Natural killer cell treated with Interleukin-12 subunit alpha and Interleukin-12 subunit beta and Interleukin-15 and Interleukin-18, amount 100 ng/mL, for 72 hours (primary cell): ENCODE measurements at places on chromosomes 16 and 17.

GRCh38 chr16:28532940-28533647 lies 5.7 kb downstream of the NUPR1 start:
- no peak for DNase-seq

DNA sequence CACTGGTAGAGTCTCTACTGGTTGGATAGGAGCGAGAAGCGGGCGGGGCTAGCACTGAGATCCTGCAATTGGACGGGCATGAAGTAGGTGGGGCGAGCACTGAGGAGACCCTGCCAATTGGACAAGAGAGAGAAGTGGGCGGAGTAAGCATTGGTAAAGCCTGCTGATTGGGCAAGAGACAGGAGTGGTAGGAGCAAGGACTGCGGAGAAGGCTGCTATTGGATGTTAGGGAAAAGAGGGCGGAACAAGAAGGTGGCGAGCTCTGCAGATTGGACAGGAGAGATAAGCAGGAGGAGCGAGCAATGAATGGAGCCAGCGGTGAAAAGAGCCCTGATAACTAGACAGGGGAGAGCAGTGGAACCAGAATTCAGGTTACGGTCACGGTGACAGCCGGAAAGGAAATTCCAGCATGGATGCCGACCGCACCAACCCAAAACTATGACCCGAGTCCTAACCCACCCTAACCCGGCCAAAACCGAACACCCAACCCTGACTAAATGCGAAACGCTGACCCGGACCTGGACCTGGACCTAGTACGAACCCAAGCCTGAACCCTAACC lies 4.8 kb downstream of the SCGB1C2 start:
- DNase-seq, result peak; percentile 52

- DNase-seq, result no peak
Observed at GRCh38 chr17:77601054-77601979, 357.2 kb upstream of the TNRC6C start.

GRCh38 chr17:62121025-62121730 lies 56.1 kb upstream of the MED13 start:
- no peak for DNase-seq

- peak; percentile 72 for DNase-seq
Observed at GRCh38 chr17:77127735-77128361, 12.9 kb upstream of the SEC14L1 start.

DNA sequence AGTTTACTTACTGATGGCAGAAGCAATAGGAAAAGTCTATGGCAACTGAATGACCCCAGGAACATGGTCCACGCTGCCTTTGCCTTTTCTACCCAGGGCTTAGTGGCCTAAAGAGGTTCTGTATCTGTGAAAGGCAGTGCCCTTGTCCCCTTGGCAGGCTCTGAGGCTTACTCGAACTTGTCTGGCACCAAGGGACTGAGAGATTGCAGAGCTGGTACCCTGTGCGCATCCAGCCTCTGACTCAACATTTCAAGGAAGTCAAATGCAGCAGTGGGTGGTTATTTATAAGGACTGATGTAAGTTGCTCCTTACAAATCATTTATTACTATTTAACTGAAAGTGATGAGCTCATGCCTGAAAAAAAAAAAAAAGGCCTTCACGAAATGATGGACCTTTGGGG lies 299.9 kb upstream of the MYOCD start:
- DNase-seq, result no peak

DNA sequence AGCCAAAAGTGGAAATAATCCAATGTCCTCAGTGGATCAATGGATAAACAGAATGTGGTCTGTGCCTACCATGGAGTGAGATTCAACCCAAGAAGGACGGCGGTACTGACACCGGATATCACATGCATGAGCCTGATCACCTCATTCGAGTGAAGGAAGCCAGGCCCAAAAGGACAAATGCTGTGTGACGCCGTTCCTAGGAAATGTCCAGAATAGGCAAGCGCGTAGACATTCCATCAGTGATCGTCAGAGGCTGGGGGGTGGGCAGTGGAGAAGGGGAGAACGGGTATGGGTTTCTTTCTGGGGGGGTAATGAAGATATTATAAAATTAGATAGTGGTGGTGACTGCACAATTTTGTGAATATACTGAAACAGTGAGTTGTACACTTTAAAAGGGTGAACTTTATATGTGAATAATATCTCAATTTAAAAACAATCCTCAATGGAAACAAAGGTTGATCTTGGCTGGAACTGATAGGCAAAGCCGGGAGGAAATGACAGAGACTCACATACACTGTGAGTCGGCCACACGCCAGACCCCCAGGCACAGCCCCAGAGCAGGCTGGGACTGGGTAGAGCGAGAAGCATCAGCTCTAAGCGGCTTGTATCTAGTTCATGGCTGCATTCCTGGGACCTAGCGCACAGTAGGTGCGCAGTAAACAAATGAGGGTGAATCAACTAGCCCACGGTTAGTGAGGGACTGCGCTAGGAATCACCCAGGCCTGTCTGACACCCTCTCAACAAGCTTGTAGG lies 3.5 kb downstream of the DBNDD1 start:
- DNase-seq, result peak; percentile 35

DNA sequence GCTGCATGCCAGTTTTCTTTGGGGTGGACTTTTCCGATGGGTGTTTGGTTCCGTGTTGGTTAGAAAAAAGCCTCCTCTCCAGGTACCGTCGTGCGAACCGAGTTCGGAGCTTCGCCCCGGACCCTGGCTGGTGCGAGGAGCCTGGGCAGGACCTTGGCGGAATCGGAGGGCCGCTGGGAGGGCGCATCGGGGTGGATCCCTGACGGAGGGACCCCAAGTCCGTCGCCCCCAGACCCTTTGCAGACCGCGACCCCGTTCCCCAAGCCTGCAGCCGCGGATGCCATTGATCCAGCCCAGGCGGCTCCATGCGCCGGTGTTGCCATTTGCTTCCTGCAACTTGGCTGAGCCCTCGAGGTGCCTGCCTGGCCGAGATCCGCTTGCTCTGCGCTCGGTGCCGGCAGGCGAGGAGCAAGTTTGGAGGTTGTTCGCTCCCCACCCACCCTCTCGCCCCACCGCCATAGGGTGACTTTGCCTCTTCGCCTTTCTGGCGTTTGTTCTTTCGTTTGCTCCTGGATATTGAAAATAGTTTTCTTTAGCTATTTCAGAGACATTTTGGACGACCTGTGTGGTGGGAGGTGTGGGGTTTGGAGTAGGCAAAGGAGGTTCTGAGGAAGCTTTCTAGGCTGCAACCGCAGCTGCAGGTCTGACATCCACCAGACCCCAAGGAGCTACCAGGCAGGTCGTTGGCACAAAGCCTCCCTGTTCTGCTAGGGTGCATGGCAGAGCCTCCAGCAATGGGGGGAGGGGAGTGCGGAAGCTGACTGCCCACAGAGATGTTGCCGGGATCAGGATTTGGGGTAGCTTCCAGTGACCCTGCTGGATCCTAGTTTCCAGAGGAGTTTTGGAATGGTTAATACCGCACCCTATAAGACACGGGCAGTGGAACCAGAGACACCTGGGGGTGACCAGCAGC lies 58.2 kb downstream of the RAP1GAP2 start:
- no peak for DNase-seq

DNA sequence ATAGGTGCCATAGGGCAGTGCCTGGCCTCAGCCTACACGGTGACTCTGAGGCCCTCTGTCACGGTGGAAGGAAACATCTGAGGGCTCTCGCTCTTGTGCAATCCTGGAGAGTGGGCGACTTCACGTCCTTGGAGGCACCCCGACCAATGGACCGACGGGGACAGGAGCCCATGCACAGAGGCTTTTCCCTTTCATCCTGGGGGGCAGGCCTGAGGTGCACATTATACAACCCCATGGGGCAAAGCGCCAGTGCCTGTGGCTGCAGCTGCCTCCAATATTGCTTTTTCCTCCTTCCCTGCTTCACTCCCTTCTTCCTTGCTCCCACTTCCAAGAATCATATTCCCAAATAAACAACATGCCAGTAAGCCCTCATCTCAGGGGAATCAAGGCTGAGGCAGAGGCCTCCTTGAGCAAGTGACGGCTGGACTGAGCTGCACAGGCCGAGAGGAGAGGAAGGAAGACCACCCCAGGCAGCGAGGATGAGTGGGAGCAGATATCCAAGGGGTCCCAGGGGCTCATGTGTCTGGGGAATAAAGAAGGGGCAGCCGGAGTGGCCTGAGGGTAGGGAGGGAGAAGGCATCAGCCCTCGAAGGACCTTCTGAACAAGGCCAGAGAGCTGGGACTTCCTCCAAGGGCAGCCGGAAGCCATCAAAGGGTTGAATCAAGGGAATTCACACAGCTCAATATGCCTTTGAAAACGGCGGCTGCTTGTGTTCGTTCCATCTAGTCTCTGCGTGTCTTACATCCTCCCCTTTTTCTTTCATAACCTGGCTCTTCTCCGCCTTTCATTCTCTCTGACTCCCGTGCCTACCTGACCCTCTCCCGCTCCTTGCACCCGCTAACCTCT lies 42.6 kb upstream of the RPL38 start:
- DNase-seq, result no peak

- no peak for DNase-seq
Observed at GRCh38 chr16:10250137-10250828, 68.1 kb upstream of the GRIN2A start.

- no peak for DNase-seq
Observed at GRCh38 chr16:506246-506546, 21.3 kb upstream of the CAPN15 start.

GRCh38 chr16:27347930-27348685 lies 34.3 kb downstream of the IL4R start:
- no peak for DNase-seq

DNA sequence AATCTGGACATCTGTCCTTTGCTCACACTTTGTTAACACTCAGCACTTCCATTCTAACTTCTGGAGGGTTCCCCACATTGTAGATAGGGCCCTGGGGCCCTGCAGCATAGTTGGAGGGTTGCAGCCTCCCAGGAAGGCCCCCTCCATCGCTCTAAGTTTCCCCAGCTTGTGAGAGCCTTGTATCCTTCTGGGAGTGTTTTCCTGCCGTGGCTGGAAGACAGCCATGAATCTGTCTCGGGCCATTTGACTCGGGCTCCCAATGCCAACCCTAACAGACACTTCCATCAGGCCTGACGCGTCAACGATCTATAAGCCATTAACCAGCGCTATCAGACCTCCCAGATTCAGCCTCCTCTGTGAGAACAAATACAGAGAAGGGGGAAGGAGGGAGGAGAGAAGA lies 263.7 kb upstream of the RPL38 start:
- DNase-seq, result no peak

- DNase-seq, result no peak
Observed at GRCh38 chr17:45339646-45340605, 23.1 kb upstream of the MAP3K14 start.

- DNase-seq, result no peak
Observed at GRCh38 chr17:21279582-21279981, 4.9 kb upstream of the MAP2K3 start.

DNA sequence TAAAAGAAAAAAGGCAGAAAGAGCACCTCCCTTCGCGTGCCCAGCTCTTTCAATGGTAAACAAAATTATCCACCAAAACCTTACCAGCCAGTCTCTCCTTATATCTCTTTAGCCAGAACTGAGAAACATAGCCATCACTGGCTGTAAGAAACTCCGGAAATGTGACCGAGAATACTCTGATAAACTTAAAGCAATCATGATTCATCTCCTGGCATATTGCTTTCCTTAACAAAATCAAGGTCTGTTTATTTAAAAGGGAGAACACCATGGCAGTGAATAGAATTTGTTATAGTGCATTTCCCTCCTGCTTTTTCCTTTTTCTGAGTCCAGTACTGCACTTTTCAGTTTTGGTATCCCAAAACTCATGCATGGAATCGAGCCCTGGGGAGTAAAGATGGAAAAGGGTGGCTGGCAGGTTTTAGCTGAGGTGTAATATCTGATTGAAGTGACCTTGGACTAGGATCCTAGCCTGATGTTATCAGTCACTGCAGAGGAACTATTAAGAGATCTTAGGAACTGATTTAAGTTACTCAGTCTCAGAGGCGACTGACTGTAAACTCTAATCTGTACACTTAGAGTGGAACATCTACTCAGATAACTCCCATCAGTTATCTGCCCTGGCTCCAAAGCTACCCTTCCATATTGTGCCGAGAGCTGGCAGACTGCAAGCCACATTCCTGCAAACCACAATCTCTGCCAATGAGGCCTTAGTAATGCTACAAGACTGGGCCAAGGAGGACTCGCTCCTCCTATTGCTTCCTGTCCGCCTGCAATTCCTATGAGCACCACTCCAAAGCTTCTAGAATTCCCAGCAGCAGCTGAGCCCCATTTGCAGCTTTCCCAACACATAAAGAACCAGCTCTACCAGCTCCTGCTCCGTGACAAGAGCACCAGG lies 7.4 kb upstream of the COX10 start:
- no peak for DNase-seq

GRCh38 chr16:89397331-89397861 lies 93.0 kb downstream of the ANKRD11 start:
- DNase-seq, result no peak

DNA sequence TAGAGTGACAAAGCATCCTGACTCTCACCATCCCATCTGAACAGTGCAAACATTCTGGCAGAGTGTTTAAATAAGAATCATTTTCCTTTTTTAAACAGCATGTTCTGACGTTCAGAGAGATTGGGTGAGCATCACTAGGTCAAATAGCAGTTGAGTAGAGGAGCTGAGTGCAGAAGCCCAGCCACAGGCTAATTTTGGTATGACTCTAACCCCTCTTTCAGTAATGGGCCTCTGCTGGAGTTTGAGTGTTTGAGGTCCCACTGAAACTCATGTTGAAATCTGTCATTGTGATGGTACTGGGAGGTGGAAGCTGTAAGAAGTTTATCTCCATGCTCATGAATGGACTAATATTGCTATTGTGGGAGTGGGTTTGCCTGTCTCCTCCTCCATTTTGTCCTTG lies 194.4 kb downstream of the SALL1 start:
- no peak for DNase-seq

GRCh38 chr17:13076905-13077304 lies 59.1 kb upstream of the ELAC2 start:
- DNase-seq, result no peak

DNA sequence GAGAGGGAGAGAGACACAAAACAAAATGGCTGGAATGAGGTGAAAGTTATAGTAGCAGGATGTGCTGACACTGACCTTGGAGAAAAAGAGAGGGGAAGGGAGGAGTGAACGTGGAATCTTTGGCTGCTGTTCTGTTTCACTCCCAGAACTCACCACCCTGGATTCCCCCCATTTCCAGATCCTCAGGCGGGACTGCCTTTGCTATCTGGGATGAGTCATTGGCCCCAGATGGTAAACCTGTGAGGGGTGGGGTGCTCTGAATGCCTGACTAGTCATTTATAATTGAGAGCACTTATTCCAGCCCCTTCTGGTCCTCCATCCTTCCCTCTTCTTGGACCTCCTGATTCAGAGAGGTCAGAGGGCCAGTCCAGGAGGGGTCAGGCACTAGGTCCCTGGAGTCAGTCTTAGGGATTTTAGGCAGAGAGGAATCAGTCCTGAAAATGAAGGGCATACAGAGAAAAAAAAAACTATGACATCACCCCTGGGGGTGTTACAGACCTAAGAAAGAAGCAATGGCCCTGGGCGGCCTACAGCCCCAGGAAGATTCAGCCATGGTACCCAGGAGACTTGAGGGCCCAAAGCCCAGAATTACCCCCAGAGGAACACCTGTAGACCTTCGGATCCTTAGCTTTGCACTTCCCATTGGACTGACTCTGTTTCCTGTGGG lies 2.2 kb upstream of the ZG16 start:
- DNase-seq, result no peak
